Substantia nigra (tissue), 51 donors: ENCODE measurements at places on chromosomes 7 and 10.

GRCh38 chr10:29034592-29034991 is 254.3 kb upstream of the LYZL1 start:
- no peak for DNase-seq

GRCh38 chr7:139526578-139527544 is 3.4 kb downstream of the CLEC2L start:
- no peak for DNase-seq

DNA sequence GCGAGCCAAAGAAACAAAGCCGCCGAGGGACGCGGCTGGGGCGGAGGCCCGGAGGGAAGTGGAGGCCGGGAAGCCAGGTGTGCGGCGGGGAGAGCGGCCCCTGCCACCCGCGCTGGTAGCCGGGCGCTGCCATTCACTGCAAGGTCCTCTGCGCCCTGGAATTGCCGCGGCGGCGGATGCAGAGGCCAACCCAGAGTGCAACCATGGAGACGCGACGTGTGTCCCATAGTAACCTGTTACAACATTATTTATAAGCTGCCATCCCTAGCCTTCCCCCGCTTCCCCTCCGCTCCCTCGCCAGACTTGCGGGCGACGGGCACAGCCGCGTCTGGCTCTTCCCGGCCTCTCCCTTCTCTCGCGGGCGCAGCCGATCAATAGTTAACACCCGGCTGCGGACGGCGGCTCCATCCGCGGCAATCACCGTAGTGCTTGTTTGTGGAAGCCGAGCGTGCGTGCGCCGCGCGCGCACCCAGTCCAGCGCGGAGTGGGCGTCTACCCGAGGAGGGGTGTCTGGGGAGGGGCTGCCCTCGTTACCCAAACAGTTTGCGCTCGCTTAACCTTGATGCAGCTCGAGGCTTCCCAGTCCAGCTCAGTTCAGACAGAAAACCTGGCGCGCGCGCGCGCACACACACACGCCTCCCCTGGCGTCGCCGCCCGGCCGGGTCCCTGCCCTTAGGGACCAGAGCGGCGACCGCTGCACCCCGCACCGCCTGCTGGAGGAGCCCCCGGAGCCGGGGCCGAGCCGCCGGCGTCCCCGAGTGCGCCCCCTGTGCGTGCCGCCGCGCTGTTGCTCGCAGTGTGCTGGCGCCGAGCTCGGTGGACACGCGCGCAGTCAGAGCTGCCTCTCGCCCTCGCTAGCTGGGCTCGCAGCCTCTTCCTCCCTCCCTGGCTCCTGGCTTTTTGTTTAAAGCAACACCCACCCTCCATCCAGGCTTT is 165.4 kb upstream of the DPP6 start:
- DNase-seq = no peak

GRCh38 chr7:151517601-151518104 is 2.0 kb downstream of the RHEB start:
- no peak for DNase-seq

DNA sequence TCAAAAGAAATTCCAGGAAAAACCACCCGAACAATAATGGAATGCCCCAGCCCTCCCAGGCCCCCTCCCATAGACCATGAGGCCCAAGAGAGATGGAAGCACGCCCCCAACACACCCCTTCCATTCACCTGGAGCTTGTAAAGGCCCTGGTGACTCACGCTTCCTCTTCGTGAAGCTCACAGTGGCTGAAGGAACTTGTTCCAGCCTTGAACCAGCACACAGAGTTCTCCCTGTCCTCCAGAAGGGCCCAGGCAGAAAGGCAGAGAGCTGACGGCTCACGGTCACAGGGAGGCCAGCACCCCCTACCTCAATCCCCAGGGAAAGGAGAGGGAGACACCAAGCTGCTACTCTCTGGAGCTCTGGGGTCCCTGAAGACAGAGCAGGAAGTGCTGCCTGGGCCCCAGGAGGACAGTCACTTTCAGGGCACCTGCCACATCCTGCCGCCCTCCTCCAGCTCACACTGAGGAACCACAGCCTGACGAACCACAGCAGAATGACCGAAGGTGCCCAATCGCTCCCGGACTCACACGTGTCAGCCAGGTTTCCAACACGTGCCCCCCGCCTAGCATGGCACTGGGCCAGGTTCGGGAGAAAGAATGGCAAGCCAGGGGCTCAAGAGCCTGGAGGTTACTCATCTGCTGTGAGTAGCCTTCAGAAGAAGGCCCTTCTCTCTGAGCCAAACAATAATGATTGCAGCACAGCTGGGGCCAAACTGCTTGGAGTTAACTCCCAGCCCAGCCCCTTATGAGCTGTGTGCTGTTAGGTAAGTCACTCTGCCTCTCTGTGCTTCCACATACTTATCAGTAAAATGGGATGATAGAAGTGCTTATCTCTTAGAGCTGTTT is 52.8 kb downstream of the DLG5 start:
- DNase-seq = no peak

DNA sequence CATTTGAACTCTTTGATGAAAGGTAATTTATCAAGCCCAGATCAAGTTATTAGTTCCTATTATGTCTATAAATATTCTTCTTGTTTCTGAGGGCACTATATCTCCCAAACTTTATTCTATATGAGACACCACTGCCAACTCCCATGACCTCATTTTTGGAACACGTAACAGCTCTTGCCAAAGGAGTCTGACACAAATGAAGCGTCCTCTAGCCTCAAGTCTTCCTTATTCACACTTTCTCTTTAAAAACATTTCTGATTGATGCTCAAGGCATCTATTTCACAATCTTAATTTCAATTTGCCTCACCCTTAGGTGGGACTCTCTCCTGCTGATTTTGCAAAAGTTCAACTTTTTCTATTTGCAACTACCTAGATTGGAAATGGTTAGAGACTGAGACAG is 848.4 kb downstream of the GATA3 start:
- no peak for DNase-seq

DNA sequence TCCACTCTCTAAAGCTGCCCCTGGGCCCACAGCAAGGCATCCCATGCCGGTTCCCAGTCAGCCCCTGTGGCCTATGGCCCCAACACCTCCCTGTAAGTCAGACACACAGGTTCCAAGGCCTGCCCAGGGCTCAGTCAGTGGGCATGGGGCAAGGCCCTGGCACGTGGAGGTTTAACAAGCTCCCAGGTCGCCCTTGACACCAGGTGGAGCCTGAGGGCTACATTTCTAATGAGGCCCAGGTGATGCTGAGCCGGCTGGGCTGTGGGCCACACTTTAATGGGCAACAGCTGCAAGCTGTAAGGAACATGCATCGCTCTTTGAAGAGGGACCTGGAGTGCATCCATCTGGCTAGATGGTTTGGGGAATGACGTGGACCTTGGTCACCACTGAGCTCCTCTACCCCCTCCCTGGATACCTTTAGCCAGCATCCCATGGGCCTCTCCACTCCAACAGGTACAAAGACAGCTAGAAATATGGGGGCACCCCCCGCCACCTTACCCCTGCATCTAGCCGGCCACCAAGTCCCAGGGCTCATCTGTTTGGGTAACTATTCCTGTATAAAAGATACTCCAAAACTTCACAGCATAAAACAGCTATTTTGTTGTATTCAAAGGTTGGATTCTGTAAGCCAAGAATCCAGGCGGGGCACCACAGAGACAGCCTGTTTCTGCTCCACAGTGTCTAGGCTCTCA is 122.5 kb downstream of the OAT start:
- DNase-seq = no peak

DNA sequence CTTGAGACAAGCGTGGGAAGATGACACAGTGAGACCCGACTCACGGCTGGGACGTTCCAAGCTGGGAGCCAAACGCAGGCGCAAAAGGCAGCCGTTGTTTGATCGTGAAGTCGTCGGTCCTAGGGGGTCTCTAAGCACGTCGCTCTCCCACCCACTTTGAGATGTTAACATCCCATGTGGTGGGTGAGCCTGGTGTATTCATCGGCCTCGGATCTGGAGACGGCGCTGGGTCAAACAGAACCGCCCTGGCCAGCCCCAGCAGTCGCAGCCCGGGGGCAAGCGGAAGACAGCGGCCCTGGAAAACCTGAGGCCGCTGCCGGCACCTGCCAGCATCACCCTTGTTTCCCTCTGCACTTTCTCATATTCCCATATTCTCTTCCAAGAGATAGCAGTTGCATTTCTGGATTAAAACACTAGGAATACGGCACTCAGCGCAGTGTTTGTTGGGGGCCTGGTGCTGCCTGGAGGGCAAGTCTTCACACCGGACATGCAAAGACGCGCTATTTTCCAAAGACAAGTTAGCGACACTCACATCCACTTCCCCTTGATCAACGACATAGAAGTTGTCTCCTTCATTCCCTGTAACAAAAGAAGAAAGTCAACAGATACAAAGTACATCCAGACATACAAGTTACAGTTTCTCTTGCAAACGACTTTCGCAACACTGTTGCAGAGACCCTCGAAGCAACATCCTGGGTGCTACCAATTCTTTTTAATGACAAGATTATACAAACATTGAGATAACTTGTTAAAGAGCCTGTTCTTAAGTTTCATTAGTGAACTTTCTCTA is 86.2 kb upstream of the PDGFA start:
- DNase-seq = no peak

- no peak for DNase-seq
Measured at GRCh38 chr10:116866987-116867595, 17.8 kb downstream of the ENO4 start.

DNA sequence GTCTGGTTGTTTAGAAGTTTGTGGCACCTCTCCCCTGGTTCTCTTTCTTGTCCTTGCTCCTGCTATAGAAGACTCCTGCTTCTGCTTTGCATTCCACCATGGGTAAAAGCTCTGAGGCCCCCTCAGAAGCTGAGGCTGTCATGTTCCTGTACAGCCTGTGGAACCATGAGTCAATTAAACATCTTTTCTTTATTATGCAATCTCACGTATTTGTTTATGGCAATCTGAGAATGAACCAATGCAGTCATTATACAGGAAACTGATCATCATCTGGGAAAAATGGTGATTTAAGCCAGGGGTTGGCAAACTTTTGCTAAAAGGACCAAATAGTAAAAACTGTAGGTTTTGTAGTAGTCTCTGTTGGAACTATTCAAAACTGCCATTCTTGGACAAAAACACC is 175.4 kb downstream of the CSTF2T start:
- DNase-seq = no peak

GRCh38 chr10:79377557-79378382 is 30.5 kb downstream of the PPIF start:
- no peak for DNase-seq

DNA sequence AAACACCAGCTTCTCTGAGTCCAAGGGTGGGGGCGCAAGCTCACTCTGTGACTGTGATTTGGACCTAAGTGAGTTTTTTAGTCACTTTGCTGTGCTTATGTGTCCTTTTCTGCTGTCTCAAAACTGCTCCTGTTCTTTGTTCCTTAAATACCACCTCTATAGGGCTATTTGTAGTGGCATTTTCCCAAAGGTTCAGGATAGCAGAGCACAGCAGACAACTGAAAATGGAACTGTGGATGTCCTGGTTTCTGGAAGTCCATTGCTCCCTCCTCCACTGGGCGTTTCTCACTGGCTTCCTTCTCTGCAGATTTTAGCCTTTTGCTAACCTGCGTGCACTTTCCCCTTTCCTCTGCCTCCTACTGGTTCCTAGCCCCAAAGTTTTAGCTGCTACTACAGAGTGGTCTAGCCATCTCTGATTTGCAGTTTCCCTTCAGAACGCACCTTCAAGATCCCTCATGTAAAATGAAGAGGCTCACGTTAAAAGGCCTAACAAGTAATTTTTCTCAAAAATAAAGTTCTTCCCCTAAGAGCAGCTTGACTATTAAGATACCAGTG is 25.6 kb downstream of the BLVRA start:
- no peak for DNase-seq

DNA sequence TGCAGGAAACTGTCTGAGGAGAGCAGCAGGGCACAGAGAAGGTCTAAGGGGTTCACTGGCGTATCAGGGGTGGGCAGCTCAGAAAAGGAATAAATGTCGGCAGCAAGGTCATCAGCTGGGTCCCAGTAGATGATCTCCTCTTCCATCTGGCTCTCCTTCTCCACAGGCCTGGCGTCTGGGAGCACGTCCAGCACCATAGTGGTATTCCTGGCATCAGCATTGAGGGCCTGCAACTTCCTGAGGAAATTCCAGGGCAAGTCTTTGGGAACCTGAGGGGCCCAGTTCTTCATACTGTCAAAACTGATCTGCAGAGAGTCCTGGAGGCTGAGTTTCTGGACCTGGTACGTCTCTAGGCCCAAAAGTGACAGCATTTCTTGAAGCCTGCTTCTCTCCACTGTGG is 9.6 kb upstream of the MRPS24 start:
- DNase-seq = no peak

- DNase-seq = no peak
Measured at GRCh38 chr10:88848499-88848898, 3.1 kb downstream of the ANKRD22 start.
